CD4-positive, alpha-beta T cell treated with Interleukin-15 for 1 hour (primary cell): ENCODE measurements at places on chromosomes 12 and 14.

- no peak for DNase-seq
These were observed 370.1 kb upstream of the DDHD1 start for GRCh38 chr14:53523226-53523625.

DNA sequence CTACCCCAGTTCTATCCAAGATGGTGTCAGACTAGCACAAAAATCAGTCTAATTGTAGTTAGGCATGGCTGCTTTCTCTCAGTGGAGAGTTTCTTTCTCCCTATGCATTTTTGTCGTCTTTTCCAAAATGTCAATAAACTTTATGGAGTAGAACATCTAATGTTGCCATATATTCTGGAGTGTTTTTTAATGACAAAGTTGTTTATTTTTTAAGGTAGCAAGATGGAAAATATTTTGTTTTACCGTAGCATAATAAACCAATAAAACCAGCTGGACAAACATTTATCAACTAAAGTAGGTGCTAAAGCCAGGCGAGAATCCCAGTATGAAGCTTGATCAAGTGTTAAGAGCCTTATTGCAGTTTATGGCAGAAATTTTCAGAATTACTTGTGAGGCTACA, 146.3 kb downstream of the TMTC2 start:
- DNase-seq, result no peak

GRCh38 chr12:27253347-27253746, 9.3 kb downstream of the STK38L start:
- DNase-seq, result no peak

GRCh38 chr12:87234898-87235297, 794.3 kb downstream of the C12orf50 start:
- no peak for DNase-seq

- DNase-seq, result no peak
These were observed 137.3 kb downstream of the MSRB3 start for GRCh38 chr12:65415826-65416225.

GRCh38 chr12:101116911-101117310, 93.1 kb downstream of the SLC5A8 start:
- no peak for DNase-seq

DNA sequence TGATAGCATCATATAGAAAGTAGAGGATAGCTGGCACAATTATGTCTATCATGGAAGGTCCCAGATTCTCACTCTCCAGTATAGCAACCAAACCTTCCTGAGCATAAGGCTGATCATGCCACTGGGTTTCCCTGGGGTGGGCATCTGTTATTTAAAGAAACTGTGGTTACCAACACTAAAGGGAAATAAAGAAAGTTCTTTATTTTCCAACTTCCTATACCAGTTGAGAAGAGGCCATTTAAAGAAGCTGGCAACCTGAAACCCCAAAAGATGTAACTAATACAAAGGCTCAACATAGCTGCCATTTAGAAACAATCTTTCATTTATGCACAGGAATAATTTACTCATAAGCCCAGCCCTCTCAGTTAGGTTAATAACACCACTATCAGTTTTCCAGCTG, 3.1 kb downstream of the BCAT1 start:
- no peak for DNase-seq

- DNase-seq, result peak; percentile 87
These were observed 106.4 kb downstream of the ARF6 start for GRCh38 chr14:49999146-49999761.

DNA sequence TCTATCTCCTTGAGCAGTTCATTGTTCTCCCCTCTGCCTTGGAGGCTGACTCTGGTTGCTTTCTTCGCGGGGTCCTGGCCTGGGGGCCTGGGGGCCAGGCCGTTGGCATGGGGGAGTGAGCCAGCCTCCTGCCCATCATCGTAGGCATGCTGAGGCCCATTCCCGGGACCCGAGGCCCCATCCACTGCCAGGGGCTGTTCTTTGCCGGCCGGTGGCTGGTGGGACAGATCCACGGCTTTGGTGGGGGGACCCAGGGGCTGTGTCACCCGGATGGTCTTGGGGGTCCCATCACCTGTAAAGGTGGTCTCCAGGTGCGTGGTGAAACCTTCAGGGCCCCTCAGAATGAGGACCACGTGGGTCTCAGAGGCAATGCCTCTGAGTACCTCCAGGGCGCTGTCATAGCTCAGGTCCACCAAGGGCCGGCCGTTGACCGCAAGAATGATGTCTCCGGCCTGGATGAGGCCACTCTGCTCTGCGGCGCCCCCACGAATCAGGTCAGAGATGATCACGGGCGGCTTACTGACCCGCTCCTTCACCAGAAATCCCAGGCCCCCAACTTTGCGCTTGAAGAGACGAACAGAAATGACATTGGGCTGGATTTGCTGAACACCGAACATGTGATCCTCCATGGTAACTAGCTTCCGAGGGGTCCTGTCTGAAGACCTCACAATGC, 30.8 kb downstream of the NOS1 start:
- no peak for DNase-seq

DNA sequence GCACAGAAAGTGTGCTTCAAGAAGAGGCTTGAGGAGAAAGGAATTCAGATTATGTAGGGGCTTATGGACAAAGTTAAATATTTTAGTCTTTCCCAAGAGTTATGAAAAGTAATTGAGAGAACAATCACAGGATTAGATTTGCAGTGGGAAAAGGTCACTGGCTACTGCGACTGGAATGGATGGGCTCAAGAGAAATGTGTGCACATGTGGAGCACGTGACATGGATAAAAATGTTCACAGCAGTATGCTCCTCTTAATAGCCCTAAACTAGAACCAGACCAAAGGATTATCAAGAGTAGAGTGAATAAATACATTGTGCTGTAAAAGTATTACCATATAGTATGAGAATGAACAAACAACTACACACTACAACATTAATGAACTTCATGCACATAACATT, 78.1 kb downstream of the ABCD2 start:
- DNase-seq, result no peak

- no peak for DNase-seq
These were observed 258.4 kb upstream of the HMGA2 start for GRCh38 chr12:65565601-65566560.

DNA sequence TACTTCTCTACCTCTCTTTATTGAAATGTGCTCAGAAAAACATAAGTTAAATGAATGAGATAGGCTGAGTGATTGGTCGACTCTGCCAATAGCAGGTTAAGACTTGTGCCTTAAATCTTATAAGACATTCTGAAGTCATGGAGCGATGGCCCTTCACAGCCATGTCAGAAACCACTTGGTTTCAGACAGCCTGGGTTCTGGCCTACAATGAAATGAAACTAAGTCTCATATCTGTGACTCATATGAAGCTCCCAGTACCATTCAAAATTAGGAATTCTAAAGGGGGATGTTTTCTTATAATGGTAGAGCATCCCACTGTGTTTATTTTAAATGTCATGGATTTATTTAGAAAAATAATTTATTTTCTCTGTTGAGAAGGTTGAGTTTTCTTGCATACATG, 42.6 kb downstream of the PLXNC1 start:
- no peak for DNase-seq

- no peak for DNase-seq
These were observed 74.0 kb downstream of the RPS29 start for GRCh38 chr14:49512147-49512551.

DNA sequence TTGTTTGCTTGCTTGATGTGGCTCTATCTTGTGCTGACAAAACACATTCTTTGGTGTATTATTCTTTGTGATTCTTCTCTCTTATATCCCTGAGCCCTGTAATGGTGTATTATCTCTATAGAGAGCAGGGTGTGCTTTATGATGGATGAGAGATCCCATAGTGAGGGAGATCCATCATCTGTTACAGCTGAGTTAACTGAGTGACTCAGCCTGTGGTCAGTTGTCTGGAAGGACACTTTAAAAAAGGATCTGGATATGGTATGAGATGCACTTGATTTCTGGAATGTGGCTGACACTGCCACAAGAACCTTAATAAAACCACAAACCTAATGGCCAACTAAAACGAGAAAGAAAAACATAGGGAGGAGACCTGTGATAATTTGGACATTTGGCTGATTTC, 461.4 kb upstream of the SYT1 start:
- DNase-seq, result no peak

GRCh38 chr12:32679920-32680237, 778 bp downstream of the DNM1L start:
- no peak for DNase-seq

GRCh38 chr12:54272214-54272613, 7.7 kb downstream of the CBX5 start:
- no peak for DNase-seq

GRCh38 chr14:80560800-80561657, 349.7 kb upstream of the DIO2 start:
- no peak for DNase-seq

DNA sequence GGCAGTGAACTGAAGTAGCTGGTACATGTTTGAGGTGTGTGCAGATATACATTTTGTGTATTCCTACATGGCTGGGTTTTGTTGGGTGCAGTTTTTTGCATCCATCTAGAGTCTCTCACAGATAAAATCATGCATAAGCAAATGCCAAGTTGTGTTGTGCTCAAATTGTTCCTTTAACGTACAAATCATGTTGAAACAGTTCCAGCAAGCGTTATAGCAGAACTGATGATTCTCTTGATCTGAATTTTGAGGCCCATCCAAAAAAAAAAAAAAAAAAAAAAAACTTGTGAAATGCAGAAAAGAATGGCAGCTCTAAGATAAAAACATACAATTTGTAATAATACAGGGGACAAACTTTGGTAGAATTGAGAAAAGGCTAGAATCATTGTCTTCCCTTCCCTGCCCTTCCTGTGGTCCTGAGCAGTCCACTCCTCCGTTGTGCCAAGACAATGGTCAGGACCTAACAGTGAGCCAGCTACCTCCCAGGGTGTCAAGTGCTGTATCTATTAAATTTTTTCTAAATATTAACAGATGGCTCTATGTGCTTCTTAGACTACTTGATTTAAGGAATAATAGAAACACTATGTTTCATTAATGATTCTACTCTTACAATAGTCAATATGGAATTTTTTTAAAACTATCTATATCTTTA, 122.1 kb downstream of the PLEKHA5 start:
- DNase-seq, result no peak

DNA sequence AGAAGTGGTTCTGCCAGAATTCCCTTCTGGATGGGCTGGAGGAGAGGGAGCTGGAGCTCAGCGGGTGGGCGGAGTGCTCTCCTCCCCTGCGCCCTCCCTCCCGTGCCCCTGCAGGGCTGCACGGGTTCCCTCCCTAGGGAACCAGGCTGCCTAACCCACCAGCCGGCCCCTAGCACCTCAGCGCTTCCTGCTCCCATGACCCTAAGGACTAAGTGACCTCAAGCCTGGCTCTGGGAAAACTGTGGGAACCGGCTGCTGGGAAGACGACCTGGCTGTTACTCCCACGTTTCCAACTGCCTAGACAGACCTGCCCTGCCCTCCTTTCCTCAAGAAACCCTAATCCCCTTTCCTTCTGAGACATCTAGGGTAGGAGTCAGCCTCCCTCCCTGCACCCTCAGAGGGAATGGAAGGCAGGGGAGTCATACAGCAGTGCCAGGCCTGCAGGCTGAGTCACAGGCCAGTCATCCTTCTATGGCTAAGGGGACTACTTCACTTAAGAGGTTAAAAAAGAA, 31.5 kb downstream of the SLC6A12 start:
- no peak for DNase-seq

GRCh38 chr14:97178781-97179180, 381.6 kb downstream of the VRK1 start:
- no peak for DNase-seq

GRCh38 chr14:76975051-76975450, 53.5 kb downstream of the IRF2BPL start:
- no peak for DNase-seq

- no peak for DNase-seq
These were observed 68.7 kb downstream of the SLC16A7 start for GRCh38 chr12:59664495-59664894.

- no peak for DNase-seq
These were observed 60.4 kb downstream of the MAP4K5 start for GRCh38 chr14:50471838-50472465.

DNA sequence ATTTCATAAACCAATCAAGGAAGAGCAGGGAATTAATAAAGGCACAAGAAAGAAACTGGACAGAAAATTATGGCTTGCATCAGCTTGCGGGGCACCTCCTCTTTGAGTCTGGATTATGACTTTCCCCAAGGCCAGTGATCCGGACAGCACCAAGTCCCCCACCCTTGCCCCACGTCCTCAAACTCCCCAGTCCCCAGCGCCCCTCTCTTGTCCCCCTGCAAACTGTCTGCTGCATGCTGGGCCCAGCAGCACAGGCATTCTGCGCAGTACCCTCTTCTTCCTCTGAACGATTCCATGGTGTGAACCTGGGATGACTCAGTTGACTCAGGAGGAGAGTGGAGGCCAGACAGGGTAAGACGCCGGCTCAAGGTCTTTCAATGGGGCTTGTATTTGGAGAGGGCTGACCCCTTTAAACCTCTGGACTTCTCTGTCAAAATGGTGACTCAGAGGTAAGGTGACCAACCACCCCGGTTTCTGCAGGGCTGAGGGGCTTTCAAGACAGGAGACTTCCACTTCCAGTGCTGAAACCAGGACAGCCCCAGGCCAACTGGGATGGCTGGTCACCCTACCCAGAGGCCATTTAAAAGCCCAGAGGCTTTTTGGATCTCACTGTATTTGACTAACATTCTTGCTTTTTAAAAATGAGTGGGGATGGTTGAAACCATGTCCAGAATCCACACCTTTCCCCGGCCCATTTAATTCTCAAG, 13.5 kb downstream of the C14orf132 start:
- no peak for DNase-seq

GRCh38 chr14:42628602-42629001, 1021.9 kb downstream of the LRFN5 start:
- DNase-seq, result no peak

GRCh38 chr14:77347751-77348150, 26.9 kb downstream of the GSTZ1 start:
- no peak for DNase-seq

GRCh38 chr14:67263499-67264149, 22.4 kb downstream of the PALS1 start:
- DNase-seq, result no peak

DNA sequence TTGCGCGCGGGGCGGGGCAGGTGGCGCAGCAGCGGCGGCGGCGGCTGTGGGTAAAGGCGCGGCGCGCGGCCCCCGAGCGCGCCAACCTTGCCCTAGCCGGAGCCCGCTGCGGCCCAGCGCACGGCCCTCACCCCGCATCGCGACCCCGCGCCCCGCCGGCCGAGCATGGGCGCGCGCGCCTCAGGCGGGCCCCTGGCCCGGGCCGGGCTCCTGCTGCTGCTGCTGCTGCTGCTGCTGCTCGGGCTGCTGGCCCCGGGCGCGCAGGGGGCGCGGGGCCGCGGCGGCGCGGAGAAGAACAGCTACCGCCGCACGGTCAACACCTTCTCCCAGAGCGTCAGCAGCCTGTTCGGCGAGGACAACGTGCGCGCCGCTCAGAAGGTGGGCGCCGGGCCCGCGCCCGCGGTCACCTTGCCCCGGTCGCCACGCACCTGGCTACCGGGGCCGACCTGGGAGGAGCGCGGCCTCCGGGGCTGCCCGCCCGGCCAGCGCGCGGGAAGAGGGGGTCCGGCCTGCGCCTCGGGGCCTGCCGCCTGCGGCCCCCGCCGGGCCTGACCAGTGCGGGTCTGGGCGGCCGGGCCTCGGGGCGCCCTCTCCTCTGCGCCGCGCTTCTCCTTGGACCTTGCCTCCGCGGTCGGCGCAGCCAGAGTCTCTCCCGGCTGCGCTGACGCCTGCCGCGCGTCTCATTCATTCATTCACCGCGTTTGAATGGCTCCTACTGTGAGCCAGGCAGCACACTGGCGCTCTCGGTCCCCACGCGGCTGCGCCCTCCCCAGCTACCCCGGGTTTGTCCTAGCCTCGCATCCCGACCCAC, at the start of gene BRI3BP:
Gene BRI3BP, plus strand, starts transcription at position 20 of the 811 bp plus-strand sequence. Its CDS starts 146 bp downstream, at position 166.
- peak; percentile 68 for DNase-seq
